ENCODE measurements at places on chromosomes 6 and 20. TPM values are rescaled to one million over a fixed set of nuclear protein-coding genes. Genes with fewer than 3 reads are reported as not detected.

- no peak for DNase-seq
These were observed 125.4 kb downstream of the RNASET2 start for GRCh38 chr6:166830891-166831363.

DNA sequence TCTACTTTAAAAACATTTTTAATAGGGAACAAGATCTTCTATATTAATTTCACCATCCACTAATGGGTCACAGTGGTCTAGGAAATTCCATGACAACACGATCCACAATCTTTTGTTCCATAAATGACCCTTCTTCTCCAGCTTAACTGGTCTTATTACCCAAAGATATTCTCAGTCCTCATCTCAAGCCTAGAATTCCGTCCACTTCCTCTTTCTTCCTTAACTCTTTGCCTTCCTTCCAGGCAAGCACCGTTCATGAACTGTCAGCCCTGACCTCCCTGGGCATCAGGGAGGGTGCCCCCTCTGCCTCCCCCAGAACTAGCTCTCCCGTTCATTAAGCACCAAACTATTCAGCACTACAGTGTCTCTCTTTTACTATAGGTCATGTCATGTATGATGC is 8.0 kb downstream of the SAYSD1 start:
- DNase-seq, result no peak

DNA sequence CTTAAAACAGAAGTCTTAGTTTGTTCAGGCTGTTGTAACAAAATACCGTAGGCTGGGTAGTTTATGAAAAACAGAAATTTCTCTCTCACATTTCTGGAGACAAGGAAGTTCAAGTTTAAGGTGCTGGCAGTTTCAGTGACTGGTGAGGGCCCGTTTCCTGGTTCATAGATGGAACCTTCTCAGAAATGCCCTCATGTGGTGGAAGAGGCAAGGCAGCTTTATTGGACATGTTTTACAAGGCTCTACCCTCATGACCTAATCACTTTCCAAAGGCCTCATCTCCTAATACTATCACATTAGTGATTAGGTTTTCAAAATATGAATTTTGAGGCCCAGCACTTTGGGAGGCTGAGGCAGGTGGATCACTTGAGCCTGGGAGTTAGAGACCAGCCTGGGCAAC is 2.4 kb downstream of the HEBP2 start:
- no peak for DNase-seq

DNA sequence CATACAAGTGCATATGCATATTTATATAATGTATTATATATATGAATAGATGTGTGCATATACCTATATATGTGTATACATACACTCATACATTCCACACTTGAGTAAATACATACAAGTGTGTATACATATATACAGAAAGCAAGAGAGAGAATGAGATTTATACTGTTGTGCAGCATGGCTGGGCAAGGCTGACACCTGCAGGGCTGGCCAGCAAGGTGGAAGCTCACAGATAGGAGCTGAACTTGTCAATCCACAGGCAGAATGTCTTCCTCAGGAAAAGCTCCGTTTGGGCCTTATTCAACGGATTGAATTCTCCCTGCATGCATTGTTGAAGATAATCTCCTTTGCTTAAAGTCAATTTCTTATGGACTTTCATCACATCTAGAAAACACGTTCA is 256.7 kb downstream of the ZNF217 start:
- no peak for DNase-seq

DNA sequence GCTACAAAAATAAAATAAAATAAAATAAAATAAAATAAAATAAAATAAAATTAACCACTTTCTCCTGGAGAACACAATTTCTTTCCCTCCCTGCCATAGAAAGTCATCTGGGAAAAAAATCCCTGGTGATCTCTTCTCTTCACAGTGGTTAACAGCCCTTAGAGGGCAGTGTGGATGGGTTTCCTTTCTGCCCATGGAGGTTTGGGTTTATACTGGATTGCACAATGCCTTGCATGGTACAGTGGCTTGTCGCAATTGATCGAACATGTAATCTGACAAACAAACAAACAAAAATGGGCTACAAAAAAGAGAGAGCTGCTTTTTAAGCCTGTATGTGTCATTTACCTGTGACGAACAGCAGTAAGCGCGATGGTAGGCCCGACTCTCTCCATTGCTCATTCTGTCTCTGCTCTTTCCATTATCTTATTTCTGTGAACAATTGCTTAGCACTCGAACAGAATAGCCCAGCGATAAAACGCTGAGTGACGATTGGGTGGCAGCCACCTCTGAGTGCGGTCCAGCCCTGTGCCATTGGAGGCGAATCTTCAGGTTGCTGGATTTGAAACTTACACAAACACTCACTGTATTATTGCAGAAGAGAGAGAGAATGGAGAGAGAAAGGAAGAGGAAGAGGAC is 166.1 kb downstream of the CD83 start:
- no peak for DNase-seq

Gene PRL
- 0.48 TPM for total RNA-seq

- no peak for DNase-seq
These were observed 16.5 kb downstream of the DYNLRB1 start for GRCh38 chr20:34532756-34533155.

GRCh38 chr20:49231471-49231870 is 12.3 kb downstream of the DDX27 start:
- no peak for DNase-seq

GRCh38 chr20:2800521-2801285 is at the start of gene CPXM1:
CPXM1 (minus strand) TSS chr20:2800627; CDS start chr20:2800572, 55 bp downstream.
- peak; percentile 82 for DNase-seq

- no peak for DNase-seq
These were observed 33.3 kb upstream of the ZFP64 start for GRCh38 chr20:52224920-52225319.

DNA sequence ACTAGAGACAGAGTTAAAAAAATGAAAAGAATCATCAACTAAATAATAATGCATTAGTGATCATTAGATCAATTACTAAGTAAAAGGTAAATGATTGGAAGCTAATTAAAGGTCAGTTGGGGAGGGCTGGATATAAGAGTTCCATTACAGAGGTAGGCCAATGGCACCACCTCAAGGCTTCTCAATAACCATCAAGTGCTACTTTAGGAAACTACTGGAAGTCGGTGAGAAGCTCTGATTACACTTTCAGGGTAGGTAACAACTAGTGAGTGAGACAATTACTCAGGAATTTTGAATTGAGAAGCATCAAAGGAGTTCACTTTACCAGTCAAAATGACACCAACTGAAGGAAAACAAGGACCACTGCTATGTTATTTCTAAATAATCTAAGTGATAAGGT is 90.2 kb upstream of the HDAC2 start:
- no peak for DNase-seq

Gene ARHGAP18
- 27.0 TPM for total RNA-seq

Gene PAX1
- 1.9 TPM for total RNA-seq

GRCh38 chr6:151804585-151805285 is 2.7 kb upstream of the ESR1 start:
- DNase-seq, result no peak

Data from umbilical cord (tissue), 2 donors.